MG63 (cell line): ENCODE measurements at places on chromosomes 12 and 14. TPM values are rescaled to one million over a fixed set of nuclear protein-coding genes. Genes with fewer than 3 reads are reported as not detected.

DNA sequence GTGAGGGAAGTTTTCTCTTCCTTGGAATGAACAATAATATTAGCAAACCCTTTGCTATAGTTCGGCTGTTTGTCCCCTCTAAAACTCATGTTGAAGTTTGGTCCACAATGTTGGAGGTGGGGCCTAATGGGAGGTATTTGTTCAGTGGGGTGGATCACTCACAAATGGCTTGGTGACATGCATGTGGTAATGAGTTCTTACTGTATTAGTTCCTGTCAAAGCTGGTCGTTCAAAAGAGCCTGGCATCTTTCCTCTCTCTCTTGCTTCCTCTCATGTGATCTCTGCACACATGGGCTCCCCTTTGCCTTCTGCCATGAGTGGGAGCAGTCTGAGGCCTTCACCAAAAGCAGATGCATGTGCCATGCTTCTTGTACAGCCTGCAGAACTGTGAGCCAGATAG, 13.1 kb upstream of the PPP4R4 start:
- DNase-seq, result no peak

DNA sequence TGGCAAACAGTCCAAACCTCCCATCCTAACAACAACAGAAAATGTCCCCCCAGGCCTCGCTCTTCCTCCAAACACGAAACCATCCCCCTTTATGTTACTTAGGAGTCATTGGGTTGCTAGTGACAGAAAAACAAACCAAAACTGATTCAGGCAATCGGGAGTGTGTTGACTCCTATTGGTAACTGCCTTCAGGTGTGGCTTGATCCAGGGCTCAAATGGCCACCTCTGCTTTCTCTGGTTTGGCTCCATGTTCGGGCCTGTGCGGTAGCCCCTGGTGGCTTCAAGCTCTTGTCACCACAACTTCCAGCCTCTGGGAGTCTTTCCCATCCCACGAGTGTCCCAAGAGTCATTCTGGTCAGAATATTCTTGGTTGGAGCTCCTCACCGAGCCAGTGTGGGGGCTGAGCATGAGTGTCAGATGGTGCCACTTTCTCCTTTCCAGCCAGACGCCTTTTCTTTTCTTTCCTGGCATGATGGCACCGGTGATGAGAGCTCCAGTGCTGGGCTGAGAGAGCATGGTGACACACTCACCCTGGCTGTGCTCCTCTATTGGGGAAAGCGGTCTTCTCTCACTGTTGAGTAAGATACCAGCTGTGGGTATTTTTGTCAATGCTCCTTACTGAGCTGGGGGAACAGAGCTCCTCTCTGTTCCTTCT, 38.6 kb downstream of the NOC4L start:
- no peak for DNase-seq

Gene OR6C2
- not detected in 2 replicates for total RNA-seq

DNA sequence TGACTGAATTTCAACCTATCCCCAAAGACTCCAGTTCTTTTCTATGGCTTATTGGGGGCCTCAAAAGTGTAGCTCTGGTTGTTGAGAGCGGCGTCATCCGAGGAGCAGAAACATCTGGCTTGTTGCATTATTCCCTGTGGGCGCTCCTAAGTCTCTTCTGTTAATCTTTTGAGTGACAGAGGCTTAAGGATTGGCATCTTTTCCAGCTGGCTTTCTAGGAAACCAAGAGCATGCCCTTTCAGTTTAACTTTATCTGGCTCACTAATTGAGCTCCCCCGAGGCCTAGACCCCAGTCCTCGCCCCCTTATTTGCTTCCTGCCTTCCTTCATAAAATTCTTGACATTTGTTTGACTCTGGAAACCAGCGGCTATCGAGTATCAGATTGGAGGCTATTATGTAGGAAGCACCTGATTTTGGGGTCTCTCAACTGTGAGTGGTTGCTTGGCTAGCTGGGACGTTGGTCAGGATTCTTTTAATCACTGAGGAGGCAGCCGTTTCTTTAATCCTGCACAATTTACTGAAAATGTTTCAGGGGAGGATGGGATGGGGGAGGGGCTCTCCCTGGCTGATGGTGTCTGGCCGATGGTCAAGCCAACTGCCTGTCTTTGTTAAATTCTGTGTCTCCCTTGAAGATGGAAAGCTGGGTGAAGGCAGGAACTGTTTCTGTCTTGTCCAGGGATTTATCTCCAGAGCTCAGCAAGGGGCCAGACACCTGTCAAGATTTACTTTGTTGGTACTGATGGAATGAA, 3.1 kb downstream of the SMOC1 start:
- DNase-seq, result no peak

- no peak for DNase-seq
These were observed 18.0 kb upstream of the PTPRO start for GRCh38 chr12:15304296-15304695.

- DNase-seq, result no peak
These were observed 1.8 kb downstream of the ARID2 start for GRCh38 chr12:45731190-45731775.

Gene GNPTAB
- 4.9 and 5.5 TPM in 2 replicates for total RNA-seq

Gene DHRS2
- total RNA-seq, result 1.6 TPM in 1 of 2 replicates, not detected in the other

GRCh38 chr14:89399157-89399556, 17.9 kb downstream of the FOXN3 start:
- no peak for DNase-seq

Gene DPY19L2
- not detected in 2 replicates for total RNA-seq

Gene EFS
- total RNA-seq, result 7.5 and 9.0 TPM in 2 replicates

DNA sequence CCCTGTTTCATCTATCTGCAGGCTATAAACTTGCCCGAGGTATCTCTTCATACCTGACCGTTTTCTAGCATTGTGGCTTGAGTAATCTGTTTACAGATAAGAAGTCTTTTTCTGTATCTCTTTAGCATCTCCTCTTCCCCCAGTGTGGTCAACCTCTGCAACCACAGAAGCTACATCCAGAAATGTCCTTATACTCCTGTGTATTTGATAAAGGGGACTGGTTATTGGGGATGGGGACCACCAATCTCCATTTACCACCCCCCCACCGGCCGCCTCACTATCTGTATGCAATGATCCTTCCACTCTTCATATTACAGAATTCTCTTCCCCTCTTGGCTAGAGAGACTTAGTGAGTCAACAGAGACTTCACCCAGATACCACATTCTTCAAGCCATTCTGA, 3.4 kb upstream of the RPAP3 start:
- DNase-seq, result no peak

Gene TMEM30B
- total RNA-seq, result not detected in 2 replicates

Gene KRT74
- total RNA-seq, result not detected in 2 replicates

Gene GLS2
- 1.5 TPM in 1 of 2 replicates, not detected in the other for total RNA-seq

DNA sequence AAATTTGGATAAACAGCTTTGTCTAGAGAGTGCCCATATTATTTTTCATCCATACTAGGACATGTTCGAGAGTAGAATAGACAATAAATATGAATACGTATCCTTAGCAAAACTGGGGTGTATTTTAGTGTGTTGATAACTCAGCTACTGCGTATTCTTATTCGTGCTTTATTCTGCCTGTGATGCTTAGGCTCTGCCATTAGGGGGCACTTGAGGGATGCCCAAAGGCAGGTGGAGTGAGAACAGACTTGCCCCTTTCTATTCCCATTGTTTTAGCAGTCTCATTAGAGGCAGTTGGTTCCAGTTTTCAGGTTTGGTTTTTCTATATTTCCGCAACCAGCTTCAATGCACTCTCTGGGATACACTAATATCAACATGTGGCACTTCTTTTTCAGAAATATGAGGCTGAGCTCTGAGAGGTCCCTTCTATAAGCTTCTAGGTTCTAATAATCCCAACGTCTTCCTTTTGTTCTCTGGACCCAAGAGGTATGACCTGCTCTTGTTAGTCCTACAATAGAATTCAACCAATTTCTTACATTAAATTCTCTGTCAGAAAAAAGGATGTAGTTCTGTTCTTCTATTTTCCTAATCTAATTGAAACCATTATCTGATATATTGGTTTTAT, 985.7 kb upstream of the FBXO33 start:
- DNase-seq, result no peak

Gene POTEG
- total RNA-seq, result not detected in 2 replicates

Gene PLA2G1B
- total RNA-seq, result not detected in 2 replicates

- no peak for DNase-seq
These were observed 17.9 kb downstream of the SNAPC1 start for GRCh38 chr14:61780125-61780524.

- DNase-seq, result peak; percentile 43
These were observed 31.7 kb downstream of the ANO4 start for GRCh38 chr12:100826323-100826722.

- DNase-seq, result no peak
These were observed 27.5 kb upstream of the PLEKHG7 start for GRCh38 chr12:92675092-92675865.

DNA sequence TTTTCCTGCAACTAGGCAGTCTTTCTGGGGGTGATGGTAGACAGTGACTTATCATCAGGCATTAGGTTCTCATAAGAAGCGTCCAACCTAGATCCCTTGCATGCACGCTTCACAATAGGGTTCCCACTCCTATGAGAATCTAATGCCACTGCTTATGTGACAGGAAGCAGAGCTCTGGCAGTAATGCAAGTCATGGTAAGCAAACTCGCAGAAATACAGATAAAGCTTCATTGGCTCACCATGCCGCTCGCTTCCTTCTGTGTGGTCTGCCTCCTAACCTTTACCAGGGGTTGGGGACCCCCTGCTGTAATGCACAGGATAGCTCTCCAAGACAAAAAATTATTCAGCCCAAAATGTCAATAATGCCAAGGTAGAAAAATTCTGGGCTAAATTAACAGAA, 864.2 kb downstream of the TRHDE start:
- no peak for DNase-seq

- DNase-seq, result no peak
These were observed 54.1 kb downstream of the KRT80 start for GRCh38 chr12:52137746-52138145.

- no peak for DNase-seq
These were observed 76.0 kb downstream of the SYNE2 start for GRCh38 chr14:63928744-63929174.

Gene IAPP
- not detected in 2 replicates for total RNA-seq

DNA sequence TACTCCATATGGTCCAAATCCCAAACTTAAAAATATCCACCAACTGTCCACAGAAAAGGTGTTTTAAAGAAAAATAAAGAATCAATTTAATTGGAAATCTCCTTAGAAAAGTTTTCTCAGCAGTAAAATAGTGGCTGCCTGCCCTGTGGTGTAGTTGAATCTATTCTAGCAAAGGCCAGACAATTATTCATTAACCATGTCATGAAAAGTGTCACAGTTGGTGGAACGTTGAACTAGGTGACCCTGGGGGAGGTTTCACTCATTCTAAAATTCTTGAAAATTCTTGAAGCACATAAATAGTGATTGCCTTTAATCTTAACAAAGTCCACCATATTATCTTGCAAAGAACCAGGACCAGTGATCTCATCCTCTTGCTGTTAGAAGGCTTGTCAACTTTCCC, 78.4 kb upstream of the GZMB start:
- DNase-seq, result no peak

GRCh38 chr14:95361373-95362137, 41.8 kb upstream of the CLMN start:
- DNase-seq, result peak; percentile 9

DNA sequence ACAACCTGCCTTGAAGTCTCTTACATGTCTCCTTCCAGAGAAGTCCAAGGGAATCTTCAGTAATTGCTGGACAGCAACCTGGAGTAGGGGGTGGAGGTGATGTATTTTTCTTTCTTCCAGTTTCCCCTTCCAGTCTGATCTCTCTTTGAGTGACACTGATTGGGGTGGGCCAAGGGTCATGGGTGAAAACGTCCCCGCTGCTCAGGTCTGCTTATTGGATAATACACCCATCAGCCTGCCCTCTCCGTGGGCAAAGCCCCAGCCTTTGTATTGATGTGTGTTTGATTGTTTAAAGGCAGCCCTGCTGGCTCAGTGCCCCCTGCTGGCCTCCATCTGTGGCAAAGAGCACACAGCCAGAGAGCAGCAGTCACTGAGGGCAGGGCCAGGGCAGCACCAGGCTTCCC, 35.7 kb upstream of the ATP2A2 start:
- peak; percentile 44 for DNase-seq

Gene ITFG2
- 12.5 and 14.6 TPM in 2 replicates for total RNA-seq

Gene SERPINA12
- not detected in 2 replicates for total RNA-seq

GRCh38 chr12:117972301-117972700, 3.5 kb upstream of the KSR2 start:
- DNase-seq, result no peak

GRCh38 chr12:55673638-55674037, 34.1 kb downstream of the ITGA7 start:
- no peak for DNase-seq

- no peak for DNase-seq
These were observed 5.6 kb downstream of the DAZAP2 start for GRCh38 chr12:51244269-51244668.

Gene IL26
- total RNA-seq, result 0.64 and 1.6 TPM in 2 replicates

Gene TMEM233
- 0.20 TPM in 1 of 2 replicates, not detected in the other for total RNA-seq

Gene CLEC7A
- total RNA-seq, result not detected in 2 replicates

Gene HSPB8
- 18.2 and 22.3 TPM in 2 replicates for total RNA-seq

DNA sequence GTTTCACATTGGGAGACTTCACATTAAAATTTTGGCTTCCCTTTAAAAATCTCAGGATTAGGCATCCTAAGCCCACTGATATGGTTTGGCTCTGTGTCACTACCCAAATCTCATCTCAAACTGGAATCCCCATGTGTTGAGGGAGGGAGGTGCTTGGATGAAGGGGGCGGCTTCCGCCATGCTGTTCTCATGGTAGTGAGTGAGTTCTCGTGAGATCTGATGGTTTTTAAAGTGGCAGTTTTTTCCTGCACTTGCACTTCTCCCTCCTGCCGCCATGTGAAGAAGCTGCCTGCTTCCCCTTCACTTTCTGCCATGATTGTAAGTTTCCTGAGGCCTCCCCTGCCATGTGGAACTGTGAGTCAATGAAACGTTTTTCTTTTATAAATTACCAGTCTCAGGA, 65.7 kb upstream of the PLXNC1 start:
- no peak for DNase-seq

DNA sequence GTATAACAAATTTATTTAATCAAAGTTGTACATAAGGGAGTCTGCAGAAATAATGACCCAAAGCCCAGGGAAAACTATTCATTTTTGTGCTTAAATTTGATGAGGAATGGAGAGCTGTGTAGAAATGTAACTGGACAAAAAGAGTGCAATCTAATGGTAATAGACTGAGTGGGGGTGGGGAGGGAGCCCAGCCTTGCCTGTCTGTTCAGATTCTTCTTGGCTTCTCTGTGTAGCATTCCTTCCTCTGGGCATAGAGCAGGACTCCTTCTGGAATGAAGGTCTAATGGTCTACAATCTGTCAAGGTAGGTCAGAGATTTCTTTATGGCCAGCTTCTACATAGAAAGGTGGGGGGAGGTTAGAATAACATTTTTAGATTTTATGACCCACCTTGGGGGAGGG, 126.1 kb downstream of the SYT10 start:
- DNase-seq, result no peak
